CD8-positive, alpha-beta memory T cell (primary cell): ENCODE measurements at places on chromosomes 6 and 20. TPM values are rescaled to one million over a fixed set of nuclear protein-coding genes. Genes with fewer than 3 reads are reported as not detected.

The ADGRF5 gene
- polyA plus RNA-seq = not detected

The POM121L2 gene
- polyA plus RNA-seq = not detected

The OR2J3 gene
- not detected for polyA plus RNA-seq

The CLPSL2 gene
- not detected for polyA plus RNA-seq

The OVOL2 gene
- not detected for polyA plus RNA-seq

The PTK6 gene
- 0.16 TPM for polyA plus RNA-seq

The ADGB gene
- polyA plus RNA-seq = not detected

The SLC16A10 gene
- polyA plus RNA-seq = 2.2 TPM

The PNISR gene
- polyA plus RNA-seq = 80.2 TPM

The MAS1 gene
- polyA plus RNA-seq = not detected

The PSORS1C2 gene
- not detected for polyA plus RNA-seq

The KCNG1 gene
- not detected for polyA plus RNA-seq

The PLTP gene
- 0.45 TPM for polyA plus RNA-seq

The ZC2HC1B gene
- polyA plus RNA-seq = not detected

GRCh38 chr20:50152394-50153152, 950 bp downstream of the PEDS1 start:
- DNase-seq = no peak

- no peak for DNase-seq
Measured at GRCh38 chr6:125754566-125754965, 5.1 kb downstream of the HEY2 start.

DNA sequence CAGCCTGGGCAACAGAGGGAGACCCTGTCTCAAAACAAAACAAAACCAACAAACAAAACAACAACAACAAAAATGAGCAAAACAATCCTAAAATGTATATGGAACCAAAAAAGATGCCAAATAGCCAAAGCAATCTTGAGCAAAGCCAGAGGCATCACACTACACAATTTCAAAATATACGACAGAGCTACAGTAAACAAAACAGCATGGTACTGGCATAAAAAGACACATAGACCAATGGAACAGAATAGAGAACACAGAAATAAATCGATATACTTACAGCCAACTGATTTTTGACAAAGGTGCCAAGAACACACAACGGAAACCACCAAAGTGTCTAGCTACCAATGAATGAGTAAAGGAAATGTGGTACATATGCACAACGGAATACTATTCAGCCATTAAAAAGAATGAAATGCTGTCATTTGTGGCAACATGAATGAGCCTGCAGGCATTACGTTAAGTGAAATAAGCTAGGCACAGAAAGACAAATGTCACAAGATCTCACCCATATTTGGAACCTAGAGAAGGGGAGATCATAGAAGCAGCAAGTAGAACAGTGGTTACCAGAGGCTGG, 16.4 kb downstream of the PXDC1 start:
- DNase-seq = no peak

DNA sequence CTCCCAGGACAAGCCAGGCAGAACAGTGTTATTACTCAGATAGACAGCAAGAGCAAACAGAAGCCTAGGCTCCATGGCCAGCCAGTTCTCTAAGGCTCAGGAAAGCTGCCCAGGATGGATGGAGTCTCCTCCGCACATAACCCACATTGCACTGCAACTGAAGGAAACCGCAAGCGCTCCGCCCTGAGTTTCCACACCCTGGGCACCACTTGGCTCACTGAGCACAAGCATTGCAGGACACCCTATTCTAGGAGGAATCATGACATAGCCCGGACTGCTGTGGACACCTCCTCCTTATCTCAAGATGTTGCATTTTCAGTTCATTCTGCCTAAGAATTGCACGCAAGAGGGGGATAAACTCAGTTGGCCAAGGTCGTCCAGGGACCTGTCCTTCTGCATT, 42.9 kb downstream of the LINC00237 start:
- no peak for DNase-seq

GRCh38 chr6:46876126-46876525, 45.6 kb downstream of the ADGRF5 start:
- no peak for DNase-seq

DNA sequence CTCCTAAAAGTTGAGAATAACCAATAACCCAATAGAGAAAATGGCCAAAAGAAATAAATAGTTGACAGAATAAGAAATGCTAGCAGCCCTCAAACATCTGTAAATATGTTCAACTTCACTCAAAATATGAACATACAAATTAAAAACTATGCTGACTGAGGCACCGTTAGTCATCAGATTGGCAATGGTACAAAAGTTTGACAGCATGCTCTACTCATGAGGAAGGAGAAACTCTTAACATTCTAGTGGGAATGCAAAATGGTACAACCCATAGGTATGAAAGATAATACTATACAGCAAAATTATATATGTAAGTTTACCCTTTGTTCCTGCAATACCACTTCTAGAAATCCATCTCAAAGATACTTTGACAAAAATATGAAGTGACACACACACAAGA, 1.6 kb upstream of the ZSCAN12 start:
- DNase-seq = no peak

GRCh38 chr6:123393331-123393730, 243.4 kb downstream of the TRDN start:
- DNase-seq = no peak

- no peak for DNase-seq
Measured at GRCh38 chr6:9057937-9058336, 622.6 kb upstream of the SLC35B3 start.

DNA sequence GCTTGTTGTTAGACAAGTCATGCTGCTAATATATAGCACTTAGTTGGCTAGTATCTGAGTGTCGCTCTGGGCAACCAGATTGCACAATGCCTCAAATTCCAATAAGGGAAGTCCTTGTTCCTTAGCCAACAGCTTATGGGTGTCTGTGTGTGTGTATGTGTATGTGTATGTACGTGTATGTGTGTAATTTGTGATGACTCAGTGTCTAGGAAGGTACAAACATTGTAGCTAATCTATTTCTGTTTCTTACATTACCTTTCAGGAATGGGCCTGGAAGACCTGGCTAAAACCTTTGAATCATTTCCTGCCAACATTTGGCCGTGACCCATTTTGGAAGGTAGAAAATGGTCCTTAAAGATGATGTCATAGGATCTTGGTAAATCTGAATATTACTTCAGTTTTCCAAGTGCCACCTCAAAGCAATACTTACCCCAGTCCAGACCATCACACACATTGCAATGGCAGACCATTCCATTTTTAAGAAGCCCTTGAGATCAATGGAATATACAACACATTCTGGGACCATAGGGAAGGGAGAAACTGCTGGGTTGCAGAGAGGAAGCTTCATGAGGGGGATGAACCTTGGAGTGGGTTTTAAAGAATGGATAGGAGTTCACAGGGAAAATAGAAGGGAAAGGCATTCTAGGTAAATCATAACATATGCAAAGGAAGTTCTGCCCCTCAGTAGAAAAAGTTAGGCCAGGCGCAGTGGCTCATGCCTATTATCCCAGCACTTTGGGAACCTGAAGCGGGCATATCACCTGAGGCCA, 25.1 kb downstream of the NEDD9 start:
- DNase-seq = no peak

DNA sequence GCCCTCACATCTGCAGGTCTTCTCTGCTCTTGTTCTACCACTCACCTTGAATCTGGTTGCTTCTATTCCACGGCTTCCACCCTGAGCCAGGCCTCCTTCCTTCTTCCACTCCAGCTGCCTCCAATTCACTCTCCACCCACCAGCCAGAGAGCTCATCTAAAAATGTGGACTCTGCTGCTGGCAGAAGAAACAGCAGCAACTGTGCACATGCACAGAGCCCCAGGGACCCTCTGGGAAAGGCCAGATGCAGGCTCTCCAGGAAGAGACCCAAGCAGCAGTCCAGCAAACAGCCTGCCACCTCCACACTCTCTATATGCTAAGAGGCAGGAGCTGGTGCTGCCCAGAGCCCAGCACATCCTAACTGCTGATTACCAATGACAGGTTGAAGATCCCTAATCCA, 162.6 kb upstream of the TOP1 start:
- DNase-seq = no peak

- no peak for DNase-seq
Measured at GRCh38 chr6:51926125-51926524, 161.3 kb downstream of the PKHD1 start.

DNA sequence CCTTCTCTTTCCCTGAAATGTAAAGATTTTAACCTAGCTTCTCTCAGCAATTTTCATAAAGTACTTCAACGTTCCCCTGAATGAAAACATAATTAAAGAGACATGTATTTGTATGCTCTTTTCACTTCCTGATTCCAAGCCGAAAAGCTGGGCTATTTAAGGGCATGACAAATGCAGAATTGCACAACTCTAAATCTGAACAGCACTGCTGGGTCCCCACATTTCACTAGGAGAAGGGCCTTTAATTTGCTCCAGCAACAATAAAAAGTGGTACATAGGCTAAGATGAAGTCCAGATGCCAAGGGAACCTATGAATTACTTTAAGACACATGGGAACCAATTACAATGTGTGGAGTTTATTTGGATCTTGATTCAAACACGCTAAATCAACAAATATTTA, 42.0 kb downstream of the IRAK1BP1 start:
- no peak for DNase-seq

GRCh38 chr6:118890997-118891790, 2.8 kb upstream of the ASF1A start:
- no peak for DNase-seq

DNA sequence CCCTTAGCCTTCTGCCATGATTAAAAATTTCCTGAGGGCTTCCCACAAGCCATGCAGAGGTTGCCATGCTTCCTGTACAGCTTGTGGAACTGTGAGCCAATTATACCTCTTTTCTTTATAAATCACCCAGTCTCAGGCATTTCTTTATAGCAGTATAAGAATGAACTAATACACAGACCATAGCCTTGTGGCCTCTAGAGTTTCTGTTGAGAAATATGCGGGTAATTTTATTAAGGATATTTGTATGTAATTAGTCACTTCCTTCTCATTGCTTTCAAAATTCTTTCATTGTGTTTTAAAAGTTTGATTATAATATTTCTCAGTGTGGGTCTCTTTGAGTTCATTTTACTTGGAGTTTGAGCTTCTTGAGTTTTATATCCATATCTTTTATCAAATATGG, 484.9 kb downstream of the COL12A1 start:
- DNase-seq = no peak

DNA sequence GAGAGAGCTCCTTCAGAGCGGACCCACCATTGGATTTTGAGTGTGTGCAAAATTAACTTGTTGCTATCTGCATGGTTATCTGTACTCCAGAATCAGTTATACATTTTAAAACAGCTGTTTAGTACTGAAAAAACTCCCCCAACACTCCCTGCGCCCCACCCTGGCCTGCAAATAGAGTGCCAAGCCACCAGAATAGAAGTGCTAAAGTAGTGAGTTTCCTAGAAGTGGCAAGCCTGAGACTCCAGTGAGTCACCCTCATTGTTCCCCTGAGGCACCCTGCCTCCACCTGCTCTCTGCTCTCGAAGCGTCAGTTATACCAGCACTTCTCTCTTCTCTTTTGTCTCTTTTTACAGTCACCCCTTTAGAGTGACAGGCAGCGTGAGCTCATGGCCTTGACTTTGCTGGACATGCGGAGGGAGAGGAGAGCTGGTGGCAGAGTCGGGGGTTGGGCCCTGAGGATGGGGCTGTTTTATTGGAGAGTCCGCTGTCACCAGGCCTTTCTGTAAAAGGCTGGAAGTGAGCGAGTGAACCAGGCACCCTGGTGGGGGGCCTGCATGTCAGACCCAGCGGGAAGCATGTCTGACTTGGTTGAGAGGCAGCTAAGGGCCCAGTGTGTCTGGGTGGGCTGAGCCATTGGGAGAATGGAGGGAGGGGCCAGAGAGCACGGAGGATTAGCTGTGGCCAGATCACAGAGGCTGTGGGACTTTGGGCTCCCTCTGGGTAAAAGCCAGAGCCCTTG, 10.4 kb downstream of the IGF2R start:
- DNase-seq = peak; percentile 38

DNA sequence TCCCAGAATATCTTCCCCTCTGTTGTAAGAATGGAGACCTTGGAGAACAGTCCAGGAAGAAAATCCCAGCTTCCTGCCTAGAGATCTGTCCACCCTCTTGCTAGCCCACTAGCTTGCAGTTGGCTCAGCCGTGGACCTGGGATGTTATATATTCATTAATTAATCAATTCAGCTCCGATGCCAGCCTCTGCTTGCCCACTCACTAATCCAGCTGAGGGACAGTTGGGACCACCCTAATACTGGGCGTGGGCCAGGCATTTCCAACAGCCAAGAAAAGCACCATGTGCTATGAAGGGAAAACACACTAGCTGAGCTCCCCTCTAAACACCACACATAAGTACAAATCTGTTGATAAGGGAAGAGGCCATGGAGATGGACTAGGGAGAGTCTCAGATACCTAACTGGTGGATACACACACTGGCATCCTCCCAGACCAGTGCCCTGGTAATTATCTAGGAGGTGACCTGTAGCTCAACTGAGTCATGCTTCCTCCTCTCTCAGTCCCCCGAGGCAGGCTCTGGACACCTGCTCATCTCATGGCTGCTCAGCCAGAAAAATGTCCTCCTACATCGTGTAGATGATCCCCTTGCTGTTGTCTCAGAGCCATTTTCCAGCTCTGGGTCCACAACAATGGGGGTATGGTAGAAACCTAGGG, 78.9 kb downstream of the ANKRD60 start:
- no peak for DNase-seq

DNA sequence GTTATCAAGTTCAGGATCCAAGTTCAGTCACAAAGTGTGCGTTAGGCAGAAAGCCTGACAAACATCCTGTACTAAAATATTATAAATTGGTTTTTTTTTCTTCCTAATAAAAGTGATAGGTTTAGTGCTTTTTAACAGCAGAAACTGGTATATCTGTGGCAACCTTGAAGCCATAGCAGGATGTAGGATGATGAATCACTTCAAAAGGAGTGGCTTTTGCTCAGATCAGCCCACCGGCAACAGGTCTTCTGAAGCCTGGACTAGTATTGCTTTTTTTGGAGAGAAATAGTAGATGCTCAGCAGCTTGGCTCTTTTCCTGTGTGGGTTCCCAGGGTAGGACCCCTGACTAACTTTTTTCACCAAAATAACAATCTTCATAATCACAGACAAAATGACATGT, 190.8 kb downstream of the EPM2A start:
- DNase-seq = no peak
